Osteoblast (primary cell): ENCODE measurements at places on chromosomes 2 and 18. TPM values are rescaled to one million over a fixed set of nuclear protein-coding genes. Genes with fewer than 3 reads are reported as not detected.

HOXD12 gene
- not detected in 2 replicates for total RNA-seq

SAG gene
- not detected in 2 replicates for total RNA-seq

POTEI gene
- total RNA-seq: not detected in 2 replicates

GALNT3 gene
- total RNA-seq: 11.2 and 12.7 TPM in 2 replicates

SCN9A gene
- total RNA-seq: 1.8 and 2.1 TPM in 2 replicates

MC5R gene
- total RNA-seq: 0.36 and 0.59 TPM in 2 replicates

PCGF1 gene
- total RNA-seq: 22.4 and 26.5 TPM in 2 replicates

FHL2 gene
- 566 and 568 TPM in 2 replicates for total RNA-seq

FAM237A gene
- total RNA-seq: not detected in 2 replicates

TBR1 gene
- under 0.01 TPM in 1 of 2 replicates, not detected in the other for total RNA-seq

FHOD3 gene
- 13.0 and 17.4 TPM in 2 replicates for total RNA-seq

TUBA3E gene
- total RNA-seq: not detected in 2 replicates

SCYGR4 gene
- not detected in 2 replicates for total RNA-seq

DYSF gene
- total RNA-seq: 2.7 and 4.3 TPM in 2 replicates

GPR45 gene
- total RNA-seq: not detected in 2 replicates

CBLN2 gene
- under 0.01 TPM in 1 of 2 replicates, not detected in the other for total RNA-seq

CNNM3 gene
- total RNA-seq: 8.7 and 8.8 TPM in 2 replicates

C1QL2 gene
- not detected in 2 replicates for total RNA-seq

DGKD gene
- total RNA-seq: 6.5 TPM in 2 replicates

CYRIA gene
- 1.8 and 2.2 TPM in 2 replicates for total RNA-seq

M1AP gene
- total RNA-seq: under 0.01 and 0.29 TPM in 2 replicates

SCN2A gene
- total RNA-seq: 2.2 and 5.0 TPM in 2 replicates

IL18R1 gene
- 4.0 and 4.7 TPM in 2 replicates for total RNA-seq

PRSS56 gene
- total RNA-seq: not detected in 2 replicates

KIDINS220 gene
- total RNA-seq: 125 and 134 TPM in 2 replicates

TTC27 gene
- 24.8 and 25.3 TPM in 2 replicates for total RNA-seq

KCNJ3 gene
- total RNA-seq: not detected in 2 replicates

RNU2-63P gene
- total RNA-seq: not detected in 2 replicates

CASP8 gene
- 19.4 and 23.2 TPM in 2 replicates for total RNA-seq

NFE2L2 gene
- 84.3 and 91.9 TPM in 2 replicates for total RNA-seq

UGT1A10 gene
- not detected in 2 replicates for total RNA-seq

ZSWIM2 gene
- 0.29 TPM in 1 of 2 replicates, not detected in the other for total RNA-seq

TMEM169 gene
- total RNA-seq: 0.36 and 0.88 TPM in 2 replicates

LANCL1 gene
- 35.8 and 40.7 TPM in 2 replicates for total RNA-seq

UGT1A8 gene
- not detected in 2 replicates for total RNA-seq

PSMA8 gene
- not detected in 2 replicates for total RNA-seq

SIX2 gene
- 14.8 and 15.9 TPM in 2 replicates for total RNA-seq

DSG1 gene
- not detected in 2 replicates for total RNA-seq

ZNF396 gene
- 1.8 and 3.3 TPM in 2 replicates for total RNA-seq
